IMR-90 (cell line): ENCODE measurements at places on chromosomes 3 and 15. TPM values are rescaled to one million over a fixed set of nuclear protein-coding genes. Genes with fewer than 3 reads are reported as not detected.

GRCh38 chr3:38562467-38562925, 66.4 kb downstream of the EXOG start:
- H3K36me3 ChIP-seq: no peaks in the 10 kb centered on the region
- no peaks in the 10 kb centered on the region for H3K27me3 ChIP-seq
- DNase-seq: no peak
- no peak overlapping the region for H3K27ac ChIP-seq

GRCh38 chr3:14234251-14235002, 55.8 kb downstream of the LSM3 start:
- peak; percentile 50 for DNase-seq
- H3K4me3 ChIP-seq: no peak overlapping the region
- H3K27ac ChIP-seq: peak overlapping the region; percentile 61; the same call in 1 of the 2 replicates
- H3K27me3 ChIP-seq: no peaks in the 10 kb centered on the region
- H3K36me3 ChIP-seq: no peaks in the 10 kb centered on the region

DNA sequence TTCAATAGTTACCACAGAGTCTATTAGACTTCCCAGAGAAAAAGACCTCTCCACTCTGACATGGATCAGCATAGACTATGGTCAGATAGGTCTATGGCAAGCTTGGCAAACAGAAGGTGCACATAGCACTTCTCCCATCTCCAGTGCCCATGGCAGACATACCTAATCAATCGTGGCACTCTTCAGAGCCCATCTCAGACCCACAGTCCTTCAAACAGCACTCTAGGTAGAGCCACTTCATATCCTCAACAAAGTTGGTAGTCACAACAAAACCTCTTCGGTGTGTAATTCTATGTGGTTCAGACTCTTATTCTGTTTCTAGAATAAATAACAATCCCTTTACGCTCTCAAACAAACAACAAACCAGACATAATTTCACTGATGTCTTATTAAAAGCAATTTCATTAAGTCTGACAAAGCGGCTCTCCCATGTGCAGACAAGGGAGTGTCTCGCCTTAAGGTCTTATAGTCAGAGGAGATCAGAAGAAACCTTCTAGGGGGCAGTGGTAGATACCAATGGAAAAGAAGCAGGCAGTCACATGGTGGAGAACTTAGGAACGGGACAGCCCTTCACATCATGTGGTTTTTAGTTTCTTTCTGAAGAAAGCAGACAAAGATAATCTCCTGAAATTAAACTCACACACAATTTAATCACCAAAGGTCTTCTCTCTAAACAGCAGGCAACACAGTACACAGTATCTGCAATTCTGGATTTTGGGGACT, 483.4 kb downstream of the FOXP1 start:
- no peaks in the 10 kb centered on the region for H3K36me3 ChIP-seq
- H3K27ac ChIP-seq: peak overlapping the region; percentile 94
- H3K27me3 ChIP-seq: no peaks in the 10 kb centered on the region
- H3K4me3 ChIP-seq: no peak overlapping the region
- DNase-seq: no peak
- H3K4me1 ChIP-seq: peaks cover 33% of the 10 kb centered on the region

GRCh38 chr15:56031836-56032235, 38.4 kb upstream of the NEDD4 start:
- H3K27ac ChIP-seq: no peak overlapping the region
- H3K36me3 ChIP-seq: no peaks in the 10 kb centered on the region
- H3K4me3 ChIP-seq: no peak overlapping the region
- DNase-seq: no peak
- H3K27me3 ChIP-seq: no peaks in the 10 kb centered on the region

GRCh38 chr15:62482785-62483429, 317.8 kb upstream of the C2CD4B start:
- H3K36me3 ChIP-seq: no peaks in the 10 kb centered on the region
- DNase-seq: peak; percentile 65
- H3K27ac ChIP-seq: no peak overlapping the region
- H3K4me3 ChIP-seq: no peak overlapping the region

- H3K36me3 ChIP-seq: no peaks in the 10 kb centered on the region
- no peak overlapping the region for H3K4me3 ChIP-seq
- H3K27ac ChIP-seq: no peak overlapping the region
- DNase-seq: no peak
These were observed 788.8 kb downstream of the ROBO1 start for GRCh38 chr3:78979028-78979427.

DNA sequence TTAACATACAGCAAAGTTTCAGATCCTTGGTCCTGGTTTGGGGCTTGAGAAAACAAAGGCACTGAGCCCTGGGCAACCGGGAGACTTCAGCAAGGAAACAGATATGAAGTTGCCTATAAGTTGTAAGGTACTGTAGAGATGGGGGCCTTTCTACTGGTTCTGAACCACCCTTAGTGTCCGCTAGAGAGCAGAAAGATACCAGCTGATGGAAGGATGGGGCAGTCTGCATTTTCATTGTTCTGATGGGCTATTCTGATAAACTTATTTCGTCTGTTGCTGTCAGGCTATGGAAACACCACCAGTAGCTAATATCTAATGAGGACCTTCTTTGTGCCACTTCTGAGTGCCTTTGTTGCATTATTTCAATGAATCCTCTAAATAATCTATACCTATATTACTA, 38.7 kb downstream of the FGD5 start:
- H3K4me1 ChIP-seq: no peaks in the 10 kb centered on the region
- H3K4me3 ChIP-seq: no peak overlapping the region
- no peaks in the 10 kb centered on the region for H3K36me3 ChIP-seq
- H3K27me3 ChIP-seq: no peaks in the 10 kb centered on the region; the same call in none of the 2 replicates
- no peak overlapping the region for H3K27ac ChIP-seq
- no peak for DNase-seq

- no peak overlapping the region for H3K27ac ChIP-seq
- H3K4me1 ChIP-seq: no peaks in the 10 kb centered on the region
- H3K4me3 ChIP-seq: no peak overlapping the region
These were observed 615.7 kb downstream of the TBL1XR1 start for GRCh38 chr3:176581589-176581988.

GRCh38 chr3:88219138-88219792, 69.5 kb downstream of the C3orf38 start:
- H3K27me3 ChIP-seq: no peaks in the 10 kb centered on the region
- no peaks in the 10 kb centered on the region for H3K4me1 ChIP-seq
- H3K27ac ChIP-seq: no peak overlapping the region
- DNase-seq: peak; percentile 49

DNA sequence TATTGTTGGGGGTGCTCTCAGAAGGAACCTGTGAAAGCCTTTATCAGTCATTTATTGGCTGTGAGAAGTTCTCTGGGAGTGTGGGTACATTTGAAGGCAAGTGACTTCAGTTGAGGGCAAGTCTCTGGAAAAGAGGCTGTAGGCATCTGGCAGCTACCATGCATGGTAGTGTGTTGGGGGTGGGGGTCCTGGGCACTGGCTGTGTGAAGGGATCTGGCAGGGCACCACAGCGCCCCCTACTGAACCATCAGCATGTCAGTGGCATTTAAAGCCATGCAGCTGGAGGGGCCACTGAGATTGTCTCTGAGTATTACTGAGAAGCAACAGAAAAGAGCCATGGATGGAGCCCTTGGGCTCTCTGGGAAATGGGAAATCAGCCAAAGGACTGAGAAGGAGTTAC, 30.6 kb downstream of the CRTAP start:
- no peaks in the 10 kb centered on the region for H3K27me3 ChIP-seq
- H3K36me3 ChIP-seq: peaks cover 12% of the 10 kb centered on the region
- no peak overlapping the region for H3K27ac ChIP-seq
- DNase-seq: no peak

Gene SNTN
- total RNA-seq: not detected in 2 replicates

Gene XCR1
- not detected in 2 replicates for total RNA-seq

Gene TMEM43
- 103 and 114 TPM in 2 replicates for total RNA-seq
